ENCODE measurements at places on chromosomes 6 and 20. TPM values are rescaled to one million over a fixed set of nuclear protein-coding genes. Genes with fewer than 3 reads are reported as not detected.

Gene CLVS2
- not detected for total RNA-seq

DNA sequence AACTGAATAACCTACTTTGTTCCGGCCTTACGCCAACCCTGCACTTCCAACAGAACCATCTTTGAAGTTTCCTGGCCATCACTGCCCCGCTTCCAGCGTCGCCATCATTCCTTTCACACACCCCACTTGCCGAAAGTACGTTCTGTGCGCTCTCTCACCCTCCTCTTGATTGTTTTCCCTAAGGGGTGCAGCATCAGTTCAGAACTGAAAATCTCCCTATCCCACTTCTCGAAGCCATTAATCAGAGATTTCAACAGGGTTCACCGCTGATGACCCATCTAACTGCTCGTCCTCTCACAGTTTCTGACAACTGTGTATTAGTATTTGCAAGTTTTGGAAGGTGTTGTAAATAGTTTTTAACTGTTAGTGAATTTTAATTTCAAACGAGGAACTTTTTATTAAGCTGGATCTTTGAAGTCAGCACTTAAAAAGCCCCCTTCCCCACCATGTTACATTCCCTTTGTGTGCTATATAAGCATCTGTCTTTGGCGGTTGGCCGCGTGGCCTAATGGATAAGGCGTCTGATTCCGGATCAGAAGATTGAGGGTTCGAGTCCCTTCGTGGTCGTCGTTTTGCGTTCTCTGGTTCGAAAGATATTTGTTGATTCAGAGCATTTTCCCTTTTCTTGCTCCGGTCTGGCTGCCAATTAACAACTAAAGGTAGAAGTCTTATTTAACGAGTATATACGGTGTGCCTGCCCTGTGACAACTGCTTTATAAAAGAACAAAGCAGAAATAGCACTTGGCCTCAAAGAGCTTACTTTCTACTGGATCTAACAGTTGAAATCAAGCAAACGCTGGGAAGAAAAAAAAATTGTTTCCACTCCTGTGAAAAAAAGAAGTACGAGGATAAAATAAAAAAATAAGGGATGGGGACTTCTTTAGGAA, 42.6 kb downstream of the TRIM27 start:
- no peak overlapping the region for H3K4me3 ChIP-seq
- no peaks in the 10 kb centered on the region for H3K36me3 ChIP-seq
- no peaks in the 10 kb centered on the region for H3K27me3 ChIP-seq
- H3K27ac ChIP-seq: no peak overlapping the region
- peak; percentile 62 for DNase-seq

Gene PI3
- not detected for total RNA-seq

- peaks cover 39% of the 10 kb centered on the region for H3K4me1 ChIP-seq
- H3K36me3 ChIP-seq: no peaks in the 10 kb centered on the region
- H3K27me3 ChIP-seq: no peaks in the 10 kb centered on the region
- no peak overlapping the region for H3K27ac ChIP-seq
These were observed 158.1 kb downstream of the SOX4 start for GRCh38 chr6:21751608-21752007.

- no peaks in the 10 kb centered on the region for H3K27me3 ChIP-seq
- no peaks in the 10 kb centered on the region for H3K36me3 ChIP-seq
- no peaks in the 10 kb centered on the region for H3K4me1 ChIP-seq
- H3K27ac ChIP-seq: no peak overlapping the region
- no peak for DNase-seq
These were observed 74.8 kb upstream of the MLN start for GRCh38 chr6:33878562-33878961.

Gene SMOC2
- 0.42 TPM for total RNA-seq

DNA sequence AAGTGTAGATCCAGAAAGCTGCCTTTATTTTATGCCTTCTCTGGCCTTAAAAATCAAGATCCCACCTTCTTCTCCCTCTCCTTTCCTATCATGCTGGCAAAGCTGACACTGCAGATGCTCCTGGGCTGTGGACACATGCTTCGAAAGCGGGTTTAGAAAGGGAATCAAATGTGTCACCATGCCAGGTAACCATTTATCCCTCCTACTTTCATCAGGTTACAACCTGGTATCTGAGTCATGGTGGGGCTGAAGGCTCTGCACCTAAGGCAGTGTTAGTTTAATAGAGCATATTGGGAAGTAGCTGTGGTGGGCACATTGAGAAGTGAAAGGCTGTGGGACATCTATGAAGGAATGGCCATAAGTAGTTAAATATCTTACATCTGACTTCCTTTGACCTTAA, 69.8 kb downstream of the GJA1 start:
- no peak overlapping the region for H3K27ac ChIP-seq
- no peaks in the 10 kb centered on the region for H3K27me3 ChIP-seq
- DNase-seq: no peak
- H3K4me3 ChIP-seq: no peak overlapping the region
- no peaks in the 10 kb centered on the region for H3K36me3 ChIP-seq

DNA sequence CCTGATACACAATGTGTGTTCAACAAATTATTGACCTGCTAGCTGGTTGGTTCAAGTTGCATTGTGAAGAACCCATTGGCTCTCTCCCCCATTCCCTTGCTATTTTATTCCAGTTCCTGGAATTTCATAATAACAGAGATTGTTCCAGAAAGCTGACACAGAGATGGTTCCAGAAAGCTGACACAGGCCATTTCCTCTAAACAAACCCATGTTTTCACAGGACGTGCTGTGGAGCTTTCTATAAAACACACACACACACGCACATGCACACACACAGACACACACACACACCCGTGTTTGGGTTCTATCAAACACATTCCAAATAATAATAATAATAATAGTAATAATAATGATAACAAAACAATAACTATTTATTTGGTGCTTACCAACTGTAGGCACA, 259.1 kb downstream of the CLIC5 start:
- no peaks in the 10 kb centered on the region for H3K27me3 ChIP-seq
- H3K4me1 ChIP-seq: no peaks in the 10 kb centered on the region
- no peaks in the 10 kb centered on the region for H3K36me3 ChIP-seq
- no peak for DNase-seq
- H3K4me3 ChIP-seq: no peak overlapping the region

Gene SLC22A3
- 0.07 TPM for total RNA-seq

GRCh38 chr6:72621291-72622093, at the start of gene KCNQ5:
Gene KCNQ5 (plus strand): TSS chr6:72622064.
- peaks cover 9% of the 10 kb centered on the region for H3K27me3 ChIP-seq
- no peaks in the 10 kb centered on the region for H3K36me3 ChIP-seq
- H3K4me1 ChIP-seq: no peaks in the 10 kb centered on the region
- no peak for DNase-seq
- H3K4me3 ChIP-seq: no peak within 1 kb of the TSS

DNA sequence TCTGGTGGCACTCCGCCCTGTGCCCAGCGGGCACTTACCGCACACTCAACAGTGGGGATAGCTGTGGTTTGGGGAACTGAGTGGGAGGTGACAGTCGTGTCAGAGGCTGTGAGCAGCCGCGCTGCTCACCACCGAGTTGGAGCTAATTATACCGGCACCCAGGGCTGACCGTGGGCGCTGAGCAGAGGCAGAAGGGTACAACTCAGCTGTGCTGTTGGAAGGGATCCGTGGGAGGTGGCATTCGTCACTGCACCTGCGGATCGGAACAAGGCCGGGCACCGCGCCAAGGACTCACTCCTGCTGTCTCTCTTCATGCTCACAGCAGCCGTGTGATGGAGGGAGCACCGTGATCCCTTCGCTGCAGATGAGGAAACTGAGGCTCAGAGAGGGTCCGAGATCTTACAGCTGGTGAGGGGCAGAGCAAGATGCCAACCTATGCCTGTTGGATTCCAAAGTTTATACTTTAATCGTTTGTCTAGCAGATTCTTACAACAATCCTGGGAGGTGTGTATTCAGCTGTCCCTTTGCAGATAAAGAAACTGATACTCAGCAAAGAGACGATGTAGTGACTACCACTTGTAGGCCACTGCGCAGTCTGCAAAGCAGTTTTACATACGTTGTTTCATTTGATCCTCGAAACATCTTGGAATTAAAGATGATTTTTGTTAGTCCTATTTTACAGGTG, 713 bp upstream of the ELMO2 start:
- H3K4me1 ChIP-seq: peaks cover 32% of the 10 kb centered on the region
- H3K4me3 ChIP-seq: peak overlapping the region; percentile 68
- H3K36me3 ChIP-seq: no peaks in the 10 kb centered on the region
- no peaks in the 10 kb centered on the region for H3K27me3 ChIP-seq
- peak; percentile 19 for DNase-seq

GRCh38 chr20:64188682-64189529, 24.7 kb downstream of the MYT1 start:
- peak; percentile 2 for DNase-seq
- no peaks in the 10 kb centered on the region for H3K4me1 ChIP-seq
- no peaks in the 10 kb centered on the region for H3K36me3 ChIP-seq
- H3K27me3 ChIP-seq: no peaks in the 10 kb centered on the region
- H3K4me3 ChIP-seq: no peak overlapping the region
- no peak overlapping the region for H3K27ac ChIP-seq

GRCh38 chr6:13500264-13500663, 12.9 kb upstream of the GFOD1 start:
- H3K4me1 ChIP-seq: peaks cover 9% of the 10 kb centered on the region
- no peaks in the 10 kb centered on the region for H3K36me3 ChIP-seq
- no peak overlapping the region for H3K4me3 ChIP-seq

Gene TRIM31
- total RNA-seq: not detected

DNA sequence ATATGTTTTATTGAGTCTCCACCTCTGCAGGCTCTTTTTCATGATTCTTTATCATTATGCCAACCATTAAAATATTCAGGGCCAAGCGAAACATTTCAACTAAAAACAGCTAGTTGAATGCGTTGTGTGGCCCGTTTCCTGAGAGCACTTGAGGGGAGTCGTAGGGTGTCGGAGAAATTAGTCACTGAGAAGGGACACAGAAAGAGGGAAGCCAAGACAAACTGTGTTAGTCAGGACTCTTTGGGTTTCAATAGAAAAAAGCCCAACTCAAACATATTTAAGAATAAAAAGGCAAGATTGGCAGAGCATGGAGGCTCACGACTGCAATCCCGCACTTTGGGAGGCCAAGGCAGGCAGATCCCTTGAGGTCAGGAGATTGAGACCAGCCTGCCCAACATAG, 58.9 kb downstream of the MAFB start:
- no peaks in the 10 kb centered on the region for H3K36me3 ChIP-seq
- DNase-seq: no peak
- no peaks in the 10 kb centered on the region for H3K4me1 ChIP-seq
- peaks cover 29% of the 10 kb centered on the region for H3K27me3 ChIP-seq
- H3K4me3 ChIP-seq: no peak overlapping the region

- H3K27me3 ChIP-seq: no peaks in the 10 kb centered on the region
- no peak overlapping the region for H3K4me3 ChIP-seq
- DNase-seq: no peak
- H3K36me3 ChIP-seq: no peaks in the 10 kb centered on the region
- no peak overlapping the region for H3K27ac ChIP-seq
These were observed 107.0 kb downstream of the STXBP5 start for GRCh38 chr6:147311218-147311617.

DNA sequence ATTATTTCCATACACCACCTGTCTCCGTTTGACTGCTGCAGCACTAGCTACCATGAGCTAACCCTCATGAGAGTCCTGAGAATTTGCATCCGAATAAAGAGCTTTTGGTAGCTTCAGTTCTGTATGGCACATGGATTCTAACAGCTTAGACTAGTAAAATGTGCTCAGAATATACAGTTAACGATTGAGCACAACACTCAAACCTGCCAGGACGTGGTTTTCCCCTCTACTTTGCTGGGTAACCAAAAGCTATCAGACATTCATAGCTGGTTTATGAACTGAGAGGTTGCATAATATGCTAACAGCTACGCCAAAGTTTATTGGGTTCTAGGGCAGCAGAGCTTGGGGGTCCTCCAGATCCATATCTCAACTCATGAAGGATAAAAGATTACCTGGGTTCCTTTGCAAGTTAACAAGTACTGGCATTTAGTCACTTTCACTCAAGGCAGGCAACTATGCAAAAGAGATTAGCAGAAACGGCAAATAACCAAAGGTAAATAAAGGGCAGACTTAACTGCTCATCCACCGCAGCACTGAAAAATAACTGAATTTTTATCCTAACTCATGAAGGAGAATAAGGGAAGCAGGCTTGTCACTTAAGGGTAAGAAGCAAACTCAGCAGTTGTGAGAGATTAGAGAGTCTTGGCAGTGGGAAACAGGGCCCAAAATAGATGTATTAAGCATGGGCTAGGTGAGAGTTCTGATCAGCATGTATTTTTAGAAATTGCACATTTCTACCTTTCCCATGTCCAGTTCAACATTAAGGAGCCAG, 29.4 kb downstream of the NUDT3 start:
- H3K36me3 ChIP-seq: no peaks in the 10 kb centered on the region
- peaks cover 15% of the 10 kb centered on the region for H3K4me1 ChIP-seq
- no peak overlapping the region for H3K4me3 ChIP-seq
- no peak for DNase-seq
- H3K27me3 ChIP-seq: no peaks in the 10 kb centered on the region
- no peak overlapping the region for H3K27ac ChIP-seq

GRCh38 chr6:63897952-63898351, 262.4 kb downstream of the PHF3 start:
- H3K27me3 ChIP-seq: no peaks in the 10 kb centered on the region
- DNase-seq: no peak
- H3K27ac ChIP-seq: no peak overlapping the region
- H3K4me1 ChIP-seq: no peaks in the 10 kb centered on the region

Gene SLC17A1
- total RNA-seq: not detected

Gene EFCAB8
- 0.42 TPM for total RNA-seq

Gene MMUT
- total RNA-seq: 12.4 TPM

- no peaks in the 10 kb centered on the region for H3K4me1 ChIP-seq
- no peak overlapping the region for H3K4me3 ChIP-seq
- H3K36me3 ChIP-seq: no peaks in the 10 kb centered on the region
- DNase-seq: no peak
- no peak overlapping the region for H3K27ac ChIP-seq
These were observed 85.2 kb upstream of the ECI2 start for GRCh38 chr6:4220558-4220957.

GRCh38 chr20:5660346-5660745, 89.9 kb upstream of the SHLD1 start:
- no peak for DNase-seq
- H3K27me3 ChIP-seq: no peaks in the 10 kb centered on the region
- no peak overlapping the region for H3K4me3 ChIP-seq
- no peaks in the 10 kb centered on the region for H3K36me3 ChIP-seq
- no peaks in the 10 kb centered on the region for H3K4me1 ChIP-seq

GRCh38 chr6:43835872-43836419, 65.9 kb downstream of the VEGFA start:
- H3K27ac ChIP-seq: no peak overlapping the region
- peaks cover 8% of the 10 kb centered on the region for H3K4me1 ChIP-seq
- H3K36me3 ChIP-seq: no peaks in the 10 kb centered on the region
- DNase-seq: no peak
- H3K27me3 ChIP-seq: no peaks in the 10 kb centered on the region

Gene FRK
- total RNA-seq: 3.7 TPM

DNA sequence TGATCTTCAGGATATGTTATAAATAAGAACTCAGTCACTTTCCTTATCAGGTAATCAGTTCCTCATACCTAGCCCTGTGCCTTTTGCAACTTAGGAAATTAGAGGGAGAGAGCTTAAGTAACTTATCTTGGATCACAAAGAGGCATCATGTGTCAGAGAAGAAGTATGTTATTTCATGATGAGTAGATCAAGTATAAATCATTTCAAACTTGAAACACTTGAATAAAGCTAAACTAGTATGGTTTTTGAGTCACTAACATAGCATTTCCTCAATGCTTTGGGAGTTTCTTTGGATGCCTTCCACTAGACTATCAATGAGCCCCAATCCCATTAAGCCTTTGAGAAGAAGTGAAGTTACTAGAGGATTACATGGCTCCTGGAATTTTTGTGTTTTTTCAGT, 102.6 kb upstream of the TNFAIP3 start:
- H3K27me3 ChIP-seq: no peaks in the 10 kb centered on the region
- no peak overlapping the region for H3K27ac ChIP-seq
- no peak for DNase-seq
- H3K4me1 ChIP-seq: no peaks in the 10 kb centered on the region
- no peaks in the 10 kb centered on the region for H3K36me3 ChIP-seq

GRCh38 chr6:117266257-117267053, 1.1 kb downstream of the VGLL2 start:
- peaks cover 3% of the 10 kb centered on the region for H3K27me3 ChIP-seq
- no peaks in the 10 kb centered on the region for H3K4me1 ChIP-seq
- DNase-seq: no peak
- H3K4me3 ChIP-seq: no peak overlapping the region
- H3K27ac ChIP-seq: no peak overlapping the region
